Epithelial cell of esophagus (primary cell): ENCODE measurements at places on chromosomes 5 and 9.

DNA sequence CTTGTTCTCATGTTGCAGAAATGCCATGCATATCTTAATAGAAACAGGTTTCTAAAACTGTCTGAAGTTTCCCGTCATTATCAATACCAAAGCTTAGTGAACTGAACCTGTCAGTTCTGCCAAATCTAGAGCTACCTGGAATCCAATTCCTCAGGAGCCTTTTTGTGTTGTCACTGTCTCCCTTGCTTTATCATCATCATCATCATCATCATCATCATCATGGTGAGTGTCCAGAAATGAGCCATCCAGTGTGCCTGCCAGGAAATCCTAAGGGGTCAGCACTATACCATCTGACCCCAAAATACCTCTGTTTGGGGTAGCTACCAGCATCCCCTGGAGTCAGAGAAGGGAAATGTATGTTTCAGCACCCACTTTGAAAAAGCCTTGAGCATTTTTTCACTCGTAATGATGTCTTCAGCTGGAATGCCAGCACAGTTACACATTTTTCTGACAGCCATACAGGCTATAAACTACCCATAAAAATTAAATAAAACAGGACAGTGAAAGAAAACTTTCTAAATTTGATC is 150.3 kb downstream of the NR2F1-AS1 start:
- DNase-seq = no peak

DNA sequence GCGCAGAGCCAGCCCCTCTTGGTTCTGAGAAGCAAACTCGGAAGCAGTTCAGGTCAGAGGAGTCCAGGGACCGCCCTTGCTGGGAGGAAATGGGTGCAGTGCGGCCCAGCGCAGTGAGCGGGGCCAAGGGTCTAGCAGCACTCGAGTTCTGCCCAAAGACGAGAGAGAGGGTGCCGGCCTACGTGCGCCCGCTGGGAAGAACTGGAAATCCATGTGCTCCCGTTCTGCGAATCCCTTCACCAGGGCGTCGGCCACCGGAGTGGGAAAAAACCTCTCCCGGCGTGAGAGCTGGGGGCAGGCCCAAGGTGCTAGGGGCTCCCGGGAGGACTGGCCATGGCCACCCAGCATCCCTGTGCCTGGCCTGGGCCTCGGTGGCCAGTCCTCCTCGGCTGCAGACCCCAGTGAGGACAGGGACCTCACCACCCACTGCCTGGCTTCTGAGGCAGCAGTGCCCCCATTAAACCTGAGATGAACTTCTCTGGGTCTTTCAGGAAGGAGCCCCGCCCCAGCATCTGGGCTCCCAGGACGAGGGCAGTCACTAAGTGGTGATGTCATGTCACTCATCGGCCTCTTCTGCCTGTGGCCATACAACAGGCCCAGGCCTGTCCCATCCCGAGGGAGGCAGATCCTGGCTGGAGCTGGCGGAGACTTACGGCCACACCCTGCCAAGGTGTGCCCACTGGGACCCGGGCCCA is 10.6 kb downstream of the TMEM250 start:
- DNase-seq = peak; percentile 97

- DNase-seq = no peak
Measured at GRCh38 chr9:20023961-20024571, 235.2 kb upstream of the SLC24A2 start.

- no peak for DNase-seq
Measured at GRCh38 chr9:92965759-92966517, 18.6 kb downstream of the FGD3 start.
